Stimulated activated CD4-positive, alpha-beta T cell treated with anti-CD3 and anti-CD28 coated beads, Interleukin-1b, Interleukin-23, amount 100 ng/mL, for 24 hours (primary cell): ENCODE measurements at places on chromosomes 3 and 15.

DNA sequence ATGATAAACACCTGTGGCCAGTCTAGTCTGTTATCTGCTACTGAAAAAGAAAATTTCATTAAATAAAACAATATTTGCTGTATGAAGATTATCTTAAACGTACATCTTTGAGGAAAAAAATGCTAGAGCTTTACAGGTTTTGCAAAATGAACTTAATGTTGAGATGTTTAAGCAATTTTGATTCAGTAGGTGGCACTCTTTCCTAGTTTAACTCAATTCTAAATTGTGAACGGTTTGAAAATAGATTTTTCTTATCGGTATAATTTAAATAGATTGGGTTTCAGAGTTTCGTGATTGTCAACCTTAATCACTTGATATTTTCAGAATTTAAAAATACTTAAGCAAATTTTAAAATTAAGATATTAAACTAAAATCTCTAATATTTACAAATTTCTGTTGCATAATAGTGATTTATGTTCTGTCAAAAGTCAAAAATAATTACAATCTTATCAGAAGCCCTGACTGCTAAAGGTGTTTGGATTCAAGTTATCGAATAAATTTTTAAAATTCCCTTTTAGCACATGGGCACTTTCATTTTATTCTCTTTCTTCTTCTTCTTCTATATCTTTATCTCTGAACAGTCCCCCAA is 7.0 kb upstream of the RNF111 start:
- DNase-seq = no peak

DNA sequence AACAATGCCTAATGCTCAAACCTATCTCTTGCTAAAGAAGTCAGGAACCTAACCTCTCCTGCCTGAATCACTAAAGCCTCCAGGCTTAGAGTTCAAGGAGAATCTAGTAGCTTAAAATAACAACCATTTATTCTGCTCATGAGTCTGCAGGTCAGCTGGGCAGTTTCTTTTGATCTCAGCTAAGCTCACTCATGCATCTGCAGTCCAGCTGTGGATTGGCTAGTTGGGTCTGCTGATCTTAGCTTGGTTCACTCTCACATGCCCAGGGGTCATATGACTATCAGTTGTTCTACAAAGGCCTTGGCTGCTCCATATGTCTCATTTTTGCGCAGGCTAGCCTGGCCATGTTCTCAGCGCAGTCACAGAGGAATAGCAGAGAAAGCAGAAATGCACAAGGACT is 109.2 kb upstream of the STT3B start:
- no peak for DNase-seq

- DNase-seq = no peak
Measured at GRCh38 chr3:190494907-190495306, 19.0 kb upstream of the IL1RAP start.

GRCh38 chr15:58398643-58399042 is 33.1 kb upstream of the LIPC start:
- DNase-seq = no peak

GRCh38 chr15:83322061-83322460 is 37.6 kb upstream of the BNC1 start:
- no peak for DNase-seq

- DNase-seq = no peak
Measured at GRCh38 chr15:71888797-71889196, 78.4 kb downstream of the NR2E3 start.
